ENCODE measurements at places on chromosomes 1 and 21.
A peak's percentile ranks its signal among the peaks of the same experiment; 100 is the strongest.

DNA sequence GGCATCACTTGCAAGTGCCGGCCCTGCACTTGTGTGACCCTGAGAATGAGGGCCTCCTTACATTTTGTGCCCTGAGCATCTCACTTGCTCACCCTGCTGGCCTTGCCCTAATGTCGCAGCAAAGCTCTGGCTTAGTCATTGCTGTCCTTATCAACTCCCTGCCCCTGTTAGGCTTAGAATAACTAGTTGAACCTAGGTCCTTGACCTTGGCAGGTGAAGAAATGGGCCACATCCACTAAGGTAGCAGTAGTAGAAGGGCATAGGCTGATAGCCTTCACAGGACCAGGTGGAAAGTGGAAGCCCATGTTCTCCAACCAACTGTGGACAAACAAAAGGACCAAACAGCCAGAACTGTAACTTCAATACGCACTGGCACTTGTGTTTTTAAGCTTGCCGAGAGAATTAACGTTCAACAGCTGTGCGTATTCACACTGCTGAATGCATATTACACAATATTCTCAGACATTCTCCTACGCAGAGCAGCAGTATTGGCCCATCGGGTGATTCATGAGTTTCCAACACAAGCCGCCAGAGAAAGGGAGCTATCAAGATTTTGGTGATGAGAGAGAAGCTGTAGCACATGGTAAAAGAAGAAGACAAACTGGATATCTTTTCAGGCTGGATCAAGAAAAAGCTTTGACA, 27.7 kb upstream of the PTGFRN start:
- DNase-seq = peak; percentile 98

DNA sequence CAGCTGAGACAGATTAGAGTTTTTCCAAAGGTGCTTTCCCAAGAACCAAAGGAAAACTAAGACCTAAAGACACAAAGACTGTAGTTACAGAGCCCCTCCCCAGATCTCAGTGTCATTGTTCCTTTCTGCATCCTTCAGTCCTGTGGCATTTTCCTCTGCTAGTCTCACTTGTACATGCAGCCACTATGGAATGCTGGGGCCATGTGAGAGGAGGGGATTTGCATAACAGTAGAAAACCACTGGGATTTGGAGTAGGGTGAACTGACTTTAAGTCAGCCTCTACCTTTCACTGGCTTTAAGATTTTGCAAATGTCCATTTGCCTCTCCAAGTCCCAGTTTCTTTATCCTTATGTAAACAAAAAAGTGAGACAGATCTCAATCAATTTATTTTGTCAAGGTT, 119.4 kb upstream of the F3 start:
- no peak for DNase-seq

- DNase-seq = no peak
Measured at GRCh38 chr21:42653231-42654061, at the start of gene PDE9A. PDE9A (plus strand) TSS chr21:42653621; CDS start chr21:42653815, 194 bp downstream.

GRCh38 chr1:215076322-215076721, 6.2 kb upstream of the KCNK2 start:
- peak; percentile 66 for DNase-seq

- DNase-seq = no peak
Measured at GRCh38 chr1:91137173-91137852, 115.5 kb upstream of the ZNF644 start.

GRCh38 chr1:244197851-244198375, 146.8 kb downstream of the ZBTB18 start:
- DNase-seq = no peak

GRCh38 chr1:53627031-53627430, 111.9 kb downstream of the GLIS1 start:
- DNase-seq = no peak

GRCh38 chr1:101237229-101237837, 514 bp downstream of the S1PR1 start:
- peak; percentile 66 for DNase-seq

DNA sequence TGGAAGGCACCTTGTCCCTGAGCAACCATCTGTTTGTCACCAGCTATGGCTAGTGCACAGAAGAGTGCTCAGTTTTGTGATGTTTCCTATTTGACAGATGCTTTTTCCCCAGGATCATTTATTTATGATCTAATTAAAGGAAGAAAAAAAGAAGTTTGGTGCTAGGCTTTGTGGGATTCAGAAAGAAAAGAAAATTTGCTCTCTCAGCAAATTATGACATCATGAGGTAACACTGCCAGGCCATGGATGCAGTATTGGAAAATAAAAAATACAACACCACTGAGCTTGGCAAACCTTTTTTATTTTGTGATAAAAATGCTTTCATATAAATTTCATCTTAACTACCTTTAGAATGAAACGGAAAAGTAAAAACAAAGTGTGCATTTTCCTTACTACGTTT, 15.5 kb upstream of the ADAM30 start:
- DNase-seq = no peak

DNA sequence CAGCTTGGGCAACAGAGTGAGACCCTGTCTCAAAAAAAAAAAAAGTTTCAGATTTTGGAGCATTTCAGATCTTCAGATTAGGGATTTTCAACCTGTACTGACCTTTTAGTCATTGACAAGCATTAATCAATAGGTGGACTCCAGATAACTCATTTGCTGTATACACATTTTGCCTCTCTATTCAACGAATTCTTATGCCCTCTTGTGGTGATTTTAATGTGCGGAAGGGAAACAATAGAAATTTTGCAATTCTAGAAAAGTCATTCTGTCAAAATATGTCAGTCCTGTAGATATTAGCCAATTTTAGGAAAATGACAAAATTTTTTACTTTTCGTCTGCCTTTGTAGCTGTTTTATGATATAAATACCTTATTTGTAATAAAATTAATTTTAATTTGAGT, 11.6 kb upstream of the OR2G2 start:
- peak; percentile 24 for DNase-seq

GRCh38 chr1:84366786-84367185, 31.5 kb upstream of the DNASE2B start:
- DNase-seq = peak; percentile 90

GRCh38 chr1:228836427-228836826, 101.1 kb downstream of the RHOU start:
- no peak for DNase-seq

DNA sequence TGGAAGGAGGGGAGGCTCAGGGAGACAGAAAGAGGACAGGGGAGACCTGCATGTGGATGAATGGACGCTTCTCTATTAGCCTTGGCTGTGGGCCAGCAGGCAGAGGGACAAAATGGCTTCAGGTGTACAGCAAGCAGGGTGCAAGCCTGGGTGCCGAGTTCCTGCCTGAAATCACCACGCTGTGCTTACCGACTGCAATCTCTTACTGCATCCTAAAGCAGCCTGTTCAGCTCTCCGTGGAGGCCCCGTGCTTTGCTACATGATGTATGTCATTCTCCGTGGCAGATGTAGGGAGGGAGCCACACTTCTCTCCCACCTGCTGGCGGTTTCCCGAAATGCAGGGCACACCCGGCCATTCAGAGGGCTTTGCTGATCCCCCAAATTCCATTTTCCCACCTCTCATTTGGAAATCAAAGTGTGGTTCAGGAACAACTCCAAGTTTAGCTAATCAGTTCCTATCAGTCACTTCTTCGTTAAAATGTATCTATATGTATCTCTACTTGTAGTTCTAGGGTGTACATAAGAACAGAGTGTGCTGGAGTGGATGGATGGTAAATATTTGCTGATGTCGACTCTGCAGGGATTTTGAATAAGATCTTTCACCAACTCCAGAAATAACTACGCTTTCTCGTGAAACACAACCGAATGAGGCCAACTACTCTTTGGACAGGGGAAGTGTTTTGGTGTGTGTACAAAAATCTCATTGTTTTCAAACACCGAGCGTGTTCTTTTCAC, 122.3 kb upstream of the BACE2 start:
- no peak for DNase-seq

- no peak for DNase-seq
Measured at GRCh38 chr1:113283914-113284313, 106.4 kb upstream of the MAGI3 start.

GRCh38 chr1:200795156-200795555, 56.5 kb downstream of the CAMSAP2 start:
- DNase-seq = peak; percentile 44

GRCh38 chr1:199978408-199978940, 49.0 kb upstream of the NR5A2 start:
- peak; percentile 44 for DNase-seq

DNA sequence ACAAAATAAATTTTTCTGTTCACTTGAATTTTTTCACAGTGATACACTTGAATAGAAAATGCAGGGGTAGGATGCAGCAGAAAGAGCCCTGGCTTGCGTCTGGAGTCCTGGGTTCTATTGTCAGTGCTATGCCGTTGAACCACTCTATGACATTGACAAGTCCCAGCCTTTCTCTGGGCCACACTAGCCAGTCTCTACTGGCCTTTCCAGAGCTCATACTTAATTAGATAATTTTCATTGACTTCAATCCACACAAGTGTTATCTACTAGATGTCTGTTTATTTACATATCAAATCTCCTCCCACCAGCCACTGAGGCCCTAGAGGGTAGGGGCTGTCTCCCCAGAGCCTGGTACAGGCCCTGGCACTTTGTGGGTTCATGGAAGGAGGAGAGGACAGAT, 15.5 kb upstream of the CELA3B start:
- no peak for DNase-seq

DNA sequence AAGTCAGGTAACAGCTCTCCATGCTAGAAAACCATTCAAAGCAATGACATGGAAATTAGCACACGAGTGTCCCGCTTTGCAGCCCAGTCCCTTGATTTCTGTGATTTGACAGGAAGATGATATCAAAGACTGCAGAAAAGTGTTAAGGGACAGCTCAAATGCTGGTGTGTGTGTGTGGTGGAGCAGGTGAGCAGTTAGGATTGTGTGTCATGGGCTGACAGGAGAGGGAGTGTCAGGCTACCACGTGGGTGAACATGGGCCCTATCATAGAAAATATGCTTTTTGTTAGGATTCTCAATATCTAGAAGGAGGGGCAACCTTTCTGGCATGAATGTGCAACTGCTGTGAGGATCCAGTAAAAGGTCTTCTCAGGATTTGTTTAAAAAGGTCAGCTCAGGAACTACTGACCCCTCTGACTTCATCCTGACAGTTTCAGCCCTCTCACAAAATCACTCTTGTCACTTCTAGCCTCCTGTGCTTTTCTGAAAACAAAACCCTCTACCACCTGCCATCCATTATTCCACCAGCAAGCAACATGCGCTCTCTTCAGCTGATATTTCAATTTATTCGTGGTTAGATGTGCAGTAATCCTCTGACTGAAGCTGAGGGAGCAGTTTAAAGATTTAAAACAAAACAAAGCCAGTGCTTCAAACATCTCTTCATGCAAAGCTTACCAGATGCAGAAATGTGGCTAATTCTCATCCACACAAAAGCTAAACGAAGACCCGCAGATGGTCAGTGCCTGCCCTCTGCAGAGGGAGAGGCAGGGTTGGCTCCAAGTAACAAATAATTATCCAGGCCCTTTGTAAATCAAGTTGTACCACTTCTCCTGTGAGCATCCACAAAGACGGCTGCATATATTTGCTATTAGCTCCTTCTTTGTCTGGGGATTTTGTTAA, 397.9 kb downstream of the PTBP2 start:
- no peak for DNase-seq

- peak; percentile 52 for DNase-seq
Measured at GRCh38 chr1:179599623-179600249, 8.1 kb downstream of the TDRD5 start.

DNA sequence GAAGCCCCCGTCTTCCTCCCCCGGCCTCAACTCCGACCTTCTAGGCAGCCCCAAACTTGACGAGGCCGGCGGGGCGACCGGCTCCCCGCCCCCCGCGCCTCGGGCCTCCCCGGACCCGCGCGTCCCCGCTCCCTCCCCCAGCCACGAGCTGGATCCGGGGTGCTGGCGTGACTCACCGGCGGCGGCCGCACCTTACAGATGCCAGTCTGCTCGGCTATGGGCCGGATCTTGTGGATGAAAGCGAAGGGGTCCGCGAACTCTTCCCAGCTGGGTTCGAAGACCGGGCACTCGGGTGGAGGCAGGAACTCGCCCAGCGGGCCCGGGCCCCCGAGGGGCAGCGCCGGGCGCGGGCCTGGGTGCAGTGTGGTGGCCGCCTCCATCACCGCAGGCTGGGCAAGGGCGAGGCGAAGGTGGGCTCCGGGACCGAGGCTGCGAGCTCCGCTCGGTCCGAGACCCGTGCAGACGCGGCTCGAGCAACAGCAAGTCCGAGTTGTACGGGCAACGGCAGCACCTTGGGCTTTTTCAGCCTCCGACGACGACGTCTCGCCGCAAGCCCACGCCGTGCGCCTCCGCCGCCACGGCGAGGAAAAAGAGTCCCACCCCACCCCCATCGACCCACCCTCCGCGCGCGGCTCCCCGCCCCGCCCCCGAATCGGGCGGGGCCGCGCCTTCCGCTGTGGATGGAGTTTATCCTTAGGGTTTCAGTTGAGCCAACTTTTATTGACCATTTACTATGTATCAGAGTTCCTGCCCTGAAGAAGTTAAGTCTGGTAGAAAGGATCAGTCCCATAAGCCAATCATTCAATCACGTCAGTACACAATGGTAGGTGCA, at the start of gene KDM5B:
Gene KDM5B, minus strand, starts transcription at position 496 of the 832 bp plus-strand sequence. Its CDS starts 116 bp downstream, at position 380.
- peak; percentile 91 for DNase-seq

GRCh38 chr1:38690790-38691449, 168.7 kb downstream of the RRAGC start:
- DNase-seq = no peak

- DNase-seq = peak; percentile 96
Measured at GRCh38 chr1:243596431-243597062, 253.5 kb downstream of the AKT3 start.

- no peak for DNase-seq
Measured at GRCh38 chr1:41850029-41850428, 68.7 kb downstream of the HIVEP3 start.

- DNase-seq = no peak
Measured at GRCh38 chr1:226945858-226946245, 5.8 kb downstream of the COQ8A start.

DNA sequence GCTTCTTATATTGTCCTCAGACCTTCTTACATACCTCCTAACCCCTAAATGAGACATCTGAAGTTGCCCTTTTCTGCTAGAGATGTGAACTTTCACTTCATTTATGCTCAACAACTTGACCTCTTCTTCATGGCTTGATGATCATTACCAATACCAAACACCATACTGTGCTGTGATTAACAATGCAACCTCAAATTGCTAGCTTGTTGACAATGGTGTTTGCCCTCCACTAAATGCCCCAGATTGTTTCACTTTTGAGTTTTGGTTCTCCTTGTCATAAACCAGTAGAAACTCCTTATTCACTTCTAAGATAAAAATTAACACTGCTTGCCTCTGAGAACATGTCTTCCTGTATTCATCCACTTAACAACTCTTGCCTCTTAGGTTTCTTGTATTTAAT, 5.6 kb downstream of the JAK1 start:
- DNase-seq = no peak

DNA sequence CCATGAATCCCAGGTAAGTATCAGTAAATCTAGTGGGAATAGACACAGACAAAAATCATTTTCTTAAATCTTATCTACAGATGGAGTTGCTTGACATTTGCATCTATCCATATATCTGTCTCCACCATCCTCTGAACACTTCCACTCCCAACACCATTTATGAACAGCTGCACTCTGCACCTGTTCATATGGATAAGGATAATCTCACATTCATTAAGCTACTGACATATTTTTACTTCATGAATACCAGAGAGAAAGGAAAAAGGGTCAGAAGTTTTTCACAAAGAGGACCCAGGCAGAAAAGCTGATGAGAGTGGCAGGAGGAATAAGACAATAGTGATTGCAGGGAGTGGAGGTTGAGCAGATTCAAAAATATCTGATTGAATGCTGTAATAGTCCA, 222.6 kb downstream of the DNAH14 start:
- DNase-seq = no peak
